Ascending aorta (tissue), 2 donors: ENCODE measurements at places on chromosomes 1 and 21.
A peak's percentile ranks its signal among the peaks of the same experiment; 100 is the strongest.

GRCh38 chr1:154263465-154264332 is 8.7 kb upstream of the HAX1 start:
- H3K27ac ChIP-seq, result no peak overlapping the region
- no peaks in the 10 kb centered on the region for H3K4me1 ChIP-seq
- no peak overlapping the region for H3K4me3 ChIP-seq
- DNase-seq, result no peak

DNA sequence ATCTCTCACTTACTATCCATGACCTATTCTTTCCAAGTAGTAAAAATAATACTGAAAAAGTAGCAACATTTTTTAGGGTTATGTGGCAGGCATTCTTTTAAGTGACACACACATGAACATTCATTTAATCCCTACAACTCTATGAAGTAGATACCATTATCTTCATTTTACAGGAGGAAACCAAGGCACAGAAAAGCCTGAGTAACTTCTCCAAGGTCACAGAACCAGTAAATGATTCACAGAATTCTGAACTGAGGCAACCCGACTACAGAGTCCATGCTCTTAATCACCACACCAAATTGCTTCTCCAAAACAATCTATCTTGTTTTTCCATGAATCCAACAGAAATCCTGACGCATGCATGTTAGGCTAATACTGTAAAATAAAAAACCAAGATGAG is 17.5 kb downstream of the FUBP1 start:
- no peaks in the 10 kb centered on the region for H3K4me1 ChIP-seq
- no peaks in the 10 kb centered on the region for H3K27me3 ChIP-seq
- no peak overlapping the region for H3K4me3 ChIP-seq
- H3K27ac ChIP-seq, result no peak overlapping the region
- peaks cover 93% of the 10 kb centered on the region for H3K36me3 ChIP-seq
- DNase-seq, result no peak

GRCh38 chr1:199612976-199613774 is 414.3 kb upstream of the NR5A2 start:
- no peaks in the 10 kb centered on the region for H3K4me1 ChIP-seq
- H3K36me3 ChIP-seq, result no peaks in the 10 kb centered on the region
- H3K4me3 ChIP-seq, result no peak overlapping the region
- DNase-seq, result no peak

DNA sequence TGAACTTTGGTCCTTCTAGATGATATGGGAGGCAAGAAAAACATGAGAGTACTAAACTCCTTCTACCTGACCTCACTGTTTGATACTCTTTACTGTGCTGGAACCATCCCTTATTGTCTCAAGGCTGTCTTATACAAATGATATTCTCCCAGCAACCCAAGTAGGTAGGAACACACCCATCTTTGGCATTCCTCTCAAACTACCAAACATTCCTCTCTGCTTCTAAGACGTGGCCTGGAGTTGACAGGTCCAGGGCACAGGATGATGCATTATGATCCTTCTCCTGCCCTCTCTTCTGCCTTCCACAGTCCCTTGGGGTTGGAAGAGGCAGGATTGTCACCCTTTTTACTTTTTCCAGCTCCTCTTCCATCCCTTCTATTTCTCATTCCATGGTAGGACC is 90.5 kb downstream of the SPATA17 start:
- no peaks in the 10 kb centered on the region for H3K36me3 ChIP-seq
- H3K27me3 ChIP-seq, result no peaks in the 10 kb centered on the region
- DNase-seq, result no peak
- no peak overlapping the region for H3K4me3 ChIP-seq
- no peaks in the 10 kb centered on the region for H3K4me1 ChIP-seq
- no peak overlapping the region for H3K27ac ChIP-seq

DNA sequence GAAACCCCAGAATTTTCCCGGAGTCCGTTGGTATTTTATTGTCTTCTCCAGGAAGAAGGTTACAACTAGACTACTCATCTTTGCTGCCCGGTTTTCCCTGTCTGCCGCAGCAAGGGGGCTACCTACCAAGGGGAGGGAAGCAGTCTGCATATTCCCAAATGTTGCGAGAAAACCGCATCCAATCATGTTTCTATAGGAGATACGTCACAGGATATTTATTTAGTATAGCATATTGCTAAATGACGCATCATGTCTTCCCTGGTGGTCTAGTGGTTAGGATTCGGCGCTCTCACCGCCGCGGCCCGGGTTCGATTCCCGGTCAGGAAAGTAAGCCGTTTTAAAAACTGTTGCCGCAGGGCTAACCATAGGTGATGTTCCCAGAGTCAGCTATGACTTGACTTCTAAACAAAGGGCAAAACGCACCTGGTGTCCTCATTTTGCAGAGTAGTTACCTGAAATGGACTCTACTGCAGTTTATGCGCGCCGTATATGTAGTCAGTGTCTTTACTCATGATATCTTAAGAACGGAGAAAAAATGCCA is 15.2 kb upstream of the ZNF692 start:
- peak overlapping the region; percentile 70 for H3K4me3 ChIP-seq
- DNase-seq, result peak; percentile 87
- H3K4me1 ChIP-seq, result no peaks in the 10 kb centered on the region
- H3K27me3 ChIP-seq, result no peaks in the 10 kb centered on the region
- H3K36me3 ChIP-seq, result no peaks in the 10 kb centered on the region

- H3K27me3 ChIP-seq, result no peaks in the 10 kb centered on the region
- H3K27ac ChIP-seq, result no peak overlapping the region
- H3K4me3 ChIP-seq, result no peak overlapping the region
- no peak for DNase-seq
- H3K4me1 ChIP-seq, result peaks cover 3% of the 10 kb centered on the region
These were observed 8.2 kb downstream of the SLC37A1 start for GRCh38 chr21:42521805-42522204.

DNA sequence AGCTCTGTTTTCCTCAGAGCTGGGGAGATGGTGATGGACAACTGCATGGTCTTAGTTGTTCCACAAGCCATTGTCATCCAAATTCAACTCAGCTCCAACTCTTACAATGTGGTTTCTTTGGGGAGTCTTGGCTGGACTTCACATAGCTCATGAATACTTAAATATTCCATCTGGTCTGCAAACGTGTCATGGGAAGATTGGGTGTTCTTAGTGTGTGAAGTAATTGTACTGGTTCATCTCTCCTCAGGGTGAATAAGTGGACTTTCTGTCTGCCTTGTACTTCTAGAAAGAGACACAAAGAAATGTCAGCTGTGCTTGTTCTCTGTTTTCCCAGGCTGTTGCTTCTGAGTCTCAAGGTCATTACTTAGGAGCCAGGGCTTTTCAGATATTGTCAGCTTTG is 106.6 kb downstream of the VPS13D start:
- DNase-seq, result no peak
- H3K4me1 ChIP-seq, result peaks cover 30% of the 10 kb centered on the region
- H3K36me3 ChIP-seq, result peaks cover 13% of the 10 kb centered on the region
- no peak overlapping the region for H3K27ac ChIP-seq

- no peaks in the 10 kb centered on the region for H3K27me3 ChIP-seq
- H3K36me3 ChIP-seq, result no peaks in the 10 kb centered on the region
- H3K27ac ChIP-seq, result no peak overlapping the region
- no peaks in the 10 kb centered on the region for H3K4me1 ChIP-seq
- no peak overlapping the region for H3K4me3 ChIP-seq
- no peak for DNase-seq
These were observed 89.8 kb downstream of the TMEM200B start for GRCh38 chr1:29033829-29034466.

GRCh38 chr1:161702250-161702649 is 4.8 kb upstream of the FCRLA start:
- DNase-seq, result no peak
- no peak overlapping the region for H3K27ac ChIP-seq
- no peaks in the 10 kb centered on the region for H3K27me3 ChIP-seq
- no peaks in the 10 kb centered on the region for H3K36me3 ChIP-seq
- H3K4me1 ChIP-seq, result peaks cover 4% of the 10 kb centered on the region

DNA sequence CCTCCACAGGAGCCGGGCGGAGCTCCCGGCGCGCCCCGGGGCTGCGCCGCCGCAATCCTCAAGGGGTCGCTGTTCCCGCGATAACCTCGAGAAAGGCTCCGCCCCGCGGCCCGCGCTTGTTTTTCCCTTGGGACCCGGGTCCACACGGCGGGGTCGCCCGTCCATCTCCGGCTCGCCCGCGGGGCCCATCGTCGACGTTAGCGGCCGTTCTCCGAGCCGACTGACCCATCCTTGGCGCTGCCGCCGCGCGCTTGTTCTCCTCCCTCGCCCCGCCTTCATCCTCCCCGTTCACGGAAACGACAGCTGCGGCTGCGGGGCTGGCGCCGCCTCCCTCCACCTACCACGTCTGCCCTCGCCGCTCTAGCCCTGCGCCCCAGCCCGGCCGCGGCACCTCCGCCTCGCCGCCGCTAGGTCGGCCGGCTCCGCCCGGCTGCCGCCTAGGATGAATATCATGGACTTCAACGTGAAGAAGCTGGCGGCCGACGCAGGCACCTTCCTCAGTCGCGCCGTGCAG is at the start of gene SH3GLB1:
Gene SH3GLB1 (plus strand): TSS at position 119 of the 514 bp plus-strand sequence. CDS start 324 bp downstream, at position 443.
- H3K36me3 ChIP-seq, result no peaks in the 10 kb centered on the region
- peak within 1 kb of the TSS; percentile 90 for H3K4me3 ChIP-seq
- H3K27ac ChIP-seq, result peak within 1 kb of the TSS; percentile 97
- no peaks in the 10 kb centered on the region for H3K27me3 ChIP-seq

DNA sequence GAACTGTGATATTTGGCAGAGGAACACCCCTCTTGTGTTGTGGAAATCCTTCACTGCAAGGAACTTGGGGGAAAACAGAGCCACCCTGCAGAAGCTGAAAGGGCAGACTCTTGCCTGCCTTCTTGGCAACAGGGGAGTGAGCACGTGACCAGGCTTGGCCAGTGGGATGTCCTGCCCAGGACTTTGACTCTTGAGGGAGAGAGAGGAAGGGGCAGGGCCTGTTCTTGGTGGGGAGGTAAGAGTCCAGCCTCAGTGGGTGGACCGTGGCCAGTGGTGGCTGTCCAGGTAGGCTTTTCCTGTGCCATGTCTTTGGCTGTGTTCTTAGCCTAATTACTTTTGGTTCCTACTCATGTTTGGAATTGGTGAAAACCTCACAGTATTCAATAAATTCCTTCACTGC is 8.6 kb upstream of the AK2 start:
- no peaks in the 10 kb centered on the region for H3K27me3 ChIP-seq
- H3K27ac ChIP-seq, result no peak overlapping the region
- no peaks in the 10 kb centered on the region for H3K36me3 ChIP-seq
- no peak overlapping the region for H3K4me3 ChIP-seq
- no peaks in the 10 kb centered on the region for H3K4me1 ChIP-seq

DNA sequence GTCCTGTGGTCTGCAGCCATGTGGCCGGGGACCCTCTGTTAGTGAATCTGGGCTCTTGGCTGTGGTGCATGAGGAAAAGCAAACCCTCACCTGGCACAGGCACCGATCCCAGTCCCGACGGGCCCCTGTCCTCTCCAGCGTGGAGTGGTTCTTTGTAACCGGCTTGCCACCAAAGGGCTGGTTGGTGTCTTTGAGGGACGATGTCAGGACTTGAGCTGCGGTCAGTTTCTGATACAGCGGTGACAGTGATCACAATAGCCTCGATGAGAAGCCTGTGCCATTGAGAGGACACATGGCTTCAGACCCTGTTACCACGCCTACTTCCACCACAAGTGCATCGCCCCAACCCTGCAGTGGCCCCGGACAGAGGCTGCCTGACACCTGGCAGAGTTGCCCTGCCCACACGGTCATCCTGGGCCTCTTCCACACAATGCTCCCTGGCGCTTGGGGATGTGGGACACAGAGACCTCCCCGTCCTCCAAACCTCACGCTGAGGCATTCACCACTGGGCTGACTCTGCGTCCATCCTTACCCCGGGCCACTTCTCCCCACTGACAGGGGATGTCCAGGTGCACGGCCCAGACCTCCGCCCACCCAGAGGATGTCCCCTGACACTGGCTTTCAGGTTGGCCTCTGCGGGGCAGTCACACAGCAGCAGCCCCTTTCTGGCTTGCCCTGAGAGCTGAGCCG is 18.8 kb upstream of the ACTRT2 start:
- H3K36me3 ChIP-seq, result no peaks in the 10 kb centered on the region
- no peak overlapping the region for H3K4me3 ChIP-seq
- DNase-seq, result peak; percentile 58
- H3K27me3 ChIP-seq, result no peaks in the 10 kb centered on the region
